Naive thymus-derived CD8-positive, alpha-beta T cell (primary cell): ENCODE measurements at places on chromosomes 3 and 15.

DNA sequence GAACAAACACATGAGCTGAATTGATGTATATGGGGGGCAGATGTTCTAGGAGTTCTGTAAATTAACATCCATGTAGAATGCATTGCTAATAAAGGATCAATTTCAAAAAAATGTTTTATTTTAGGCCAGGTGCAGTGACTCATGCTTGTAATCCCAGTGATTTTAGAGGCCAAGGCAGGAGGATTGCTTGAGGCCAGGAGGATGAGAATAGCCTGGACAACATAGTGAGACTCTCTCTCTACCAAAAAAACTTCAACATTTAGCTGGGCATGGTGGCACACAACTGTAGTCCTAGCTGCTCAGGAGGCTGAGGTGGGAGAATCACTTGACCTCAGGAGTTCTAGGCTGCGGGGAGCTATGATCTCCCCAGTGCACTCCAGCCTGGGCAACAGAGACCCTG is 6.5 kb upstream of the NUP210 start:
- no peak for DNase-seq

DNA sequence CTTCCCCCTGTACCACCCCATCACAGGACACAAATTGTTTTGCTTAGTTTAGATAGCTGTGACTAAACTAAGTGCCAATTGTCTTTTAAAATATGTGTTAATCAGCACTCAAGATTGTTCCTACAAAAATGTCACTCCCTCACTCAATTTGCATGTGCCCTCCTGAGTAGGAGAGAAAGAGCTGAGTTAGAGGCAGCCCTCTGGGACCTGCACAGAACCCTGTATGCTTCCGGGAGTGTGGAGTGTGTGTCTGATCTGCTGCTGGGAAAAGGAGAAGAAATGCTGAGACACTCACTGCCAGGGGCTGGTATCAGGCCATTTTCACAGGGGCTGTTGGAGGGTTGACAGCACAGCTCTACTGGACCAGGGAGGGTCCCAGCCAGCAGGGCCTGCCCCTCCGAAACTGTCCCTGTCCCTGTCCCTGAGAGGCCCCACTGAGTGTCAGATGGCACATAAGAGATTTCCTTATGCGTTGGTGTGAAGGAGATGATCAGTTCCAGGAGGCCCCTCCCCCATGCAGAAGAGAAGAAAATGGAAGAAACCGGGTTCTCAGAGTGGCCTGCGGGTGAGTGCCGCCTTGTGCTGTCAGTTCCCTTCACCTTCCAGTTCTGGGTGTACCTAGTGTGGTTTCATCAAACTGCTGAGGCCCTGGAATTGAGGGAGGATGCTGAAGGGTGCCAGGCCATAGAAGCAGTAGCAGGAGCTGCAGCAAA is 3.9 kb upstream of the B3GNT5 start:
- no peak for DNase-seq

DNA sequence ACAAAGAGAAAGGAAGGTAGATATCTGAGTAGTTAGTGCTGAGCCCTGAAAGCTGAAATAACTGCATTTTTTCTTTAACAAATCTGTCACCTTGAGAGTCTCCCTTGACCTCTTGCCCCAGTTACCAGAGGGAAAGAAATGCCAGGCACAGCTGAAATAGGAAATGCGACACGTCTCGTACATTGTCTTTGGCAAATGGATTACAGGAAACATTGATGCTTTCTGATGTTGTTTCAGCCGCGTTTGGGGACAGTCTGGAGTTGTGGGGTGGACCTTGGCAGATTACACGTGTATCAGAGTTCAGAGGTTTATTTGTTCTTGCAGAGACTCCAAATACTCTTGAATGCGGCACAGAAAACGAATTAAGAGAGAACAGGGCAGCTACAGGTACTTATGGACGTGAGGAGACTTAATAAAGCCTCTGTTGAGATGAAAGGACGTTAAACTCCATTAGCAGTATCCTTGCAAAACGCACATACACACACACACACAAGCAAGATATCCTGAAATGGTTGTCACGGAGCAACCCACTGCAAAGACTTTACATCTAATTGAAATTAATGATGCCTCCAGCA is 272.8 kb upstream of the RORA start:
- no peak for DNase-seq

- no peak for DNase-seq
These were observed 57.1 kb upstream of the SSR3 start for GRCh38 chr3:156611870-156612494.

- DNase-seq, result peak; percentile 36
These were observed 7.6 kb upstream of the TMEM44 start for GRCh38 chr3:194640829-194641228.

- DNase-seq, result no peak
These were observed 24.5 kb downstream of the MAP2K1 start for GRCh38 chr15:66411190-66411589.

DNA sequence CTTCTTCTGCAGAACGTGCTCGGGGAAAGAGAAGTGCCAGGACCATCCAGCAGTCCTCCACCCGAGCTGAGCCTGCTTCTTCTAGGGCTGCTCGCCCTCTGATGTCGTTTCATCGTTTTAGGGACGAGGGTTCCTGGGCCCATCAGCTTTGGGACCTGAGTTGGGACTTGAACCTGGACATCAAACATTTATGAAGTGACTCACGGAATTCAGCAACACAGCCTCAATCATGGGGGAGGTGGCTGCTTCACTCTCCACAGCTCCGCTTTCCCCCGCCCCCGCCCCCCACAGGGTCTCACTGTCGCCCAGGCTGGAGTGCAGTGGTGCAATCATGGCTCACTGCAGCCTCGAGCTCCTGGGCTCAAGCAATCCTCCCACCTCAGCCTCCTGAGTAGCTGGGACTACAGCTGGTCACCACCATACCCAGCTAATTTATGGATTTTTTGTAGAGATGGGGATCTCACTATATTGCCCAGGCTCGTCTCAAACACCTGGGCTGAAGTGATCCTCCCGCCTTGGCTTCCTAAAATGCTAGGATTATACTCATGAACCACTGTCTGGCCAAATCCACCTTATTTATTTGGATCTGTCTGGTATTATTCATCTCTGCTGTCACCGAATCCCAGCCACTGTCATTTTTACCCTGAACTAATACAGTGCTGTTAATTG is 725 bp upstream of the SCAMP2 start:
- DNase-seq, result no peak

DNA sequence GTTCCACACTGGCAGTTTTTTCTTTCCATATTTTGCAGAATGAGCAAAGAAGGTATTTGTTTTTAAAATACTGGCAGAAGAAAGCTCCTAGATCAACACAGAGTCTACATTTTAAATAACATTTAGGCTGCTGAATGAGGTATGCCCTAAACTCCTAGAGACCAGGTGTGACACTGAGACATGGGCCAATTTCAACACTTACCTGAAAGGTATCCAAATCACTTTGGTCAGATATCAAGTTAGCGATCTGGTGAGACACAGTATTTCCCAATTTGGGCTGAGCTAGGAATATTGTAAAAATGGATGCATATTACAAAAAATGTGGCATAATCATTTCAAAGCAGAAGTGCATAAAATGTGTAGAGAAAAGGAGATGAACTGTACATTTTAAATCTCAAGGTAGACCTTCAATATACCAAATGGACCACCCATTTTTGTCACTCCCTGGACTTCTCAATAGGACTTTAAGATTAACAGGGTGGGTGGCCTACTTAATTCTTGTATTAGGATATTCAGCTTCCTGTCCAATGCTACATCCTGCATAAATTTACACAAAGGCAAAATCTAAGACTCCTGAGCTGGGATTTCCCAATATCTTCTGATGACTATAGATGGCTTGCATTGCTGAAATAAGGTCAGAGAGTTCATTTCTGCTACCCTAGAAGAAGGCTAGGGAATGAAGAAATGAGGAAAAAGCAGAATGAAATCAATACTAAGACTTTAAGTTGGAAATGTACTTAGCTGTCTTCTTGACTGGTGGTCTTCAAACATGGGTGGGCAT is 487.8 kb downstream of the FOXP1 start:
- DNase-seq, result no peak

DNA sequence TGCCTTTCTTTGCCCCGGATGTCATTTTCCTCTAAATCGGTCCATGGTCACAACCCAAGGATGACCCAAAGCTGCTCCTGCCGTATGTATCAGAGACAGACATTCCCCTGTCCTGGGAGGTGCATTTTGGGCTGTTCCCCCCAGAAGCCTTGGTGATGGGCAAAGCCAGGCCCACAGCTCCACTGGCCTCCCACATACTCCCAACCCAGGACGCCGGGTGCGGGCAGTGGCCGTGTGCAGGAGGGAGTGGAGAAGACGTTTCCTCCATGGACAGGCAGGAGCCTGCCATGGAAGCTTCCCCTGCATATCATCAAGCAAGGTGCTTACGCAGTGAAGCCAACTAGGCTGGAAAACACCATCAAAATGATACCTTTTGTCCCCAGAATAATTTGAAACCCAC is 175.0 kb downstream of the ATP10A start:
- no peak for DNase-seq

GRCh38 chr3:50406487-50406886 is 47.2 kb upstream of the TMEM115 start:
- no peak for DNase-seq

DNA sequence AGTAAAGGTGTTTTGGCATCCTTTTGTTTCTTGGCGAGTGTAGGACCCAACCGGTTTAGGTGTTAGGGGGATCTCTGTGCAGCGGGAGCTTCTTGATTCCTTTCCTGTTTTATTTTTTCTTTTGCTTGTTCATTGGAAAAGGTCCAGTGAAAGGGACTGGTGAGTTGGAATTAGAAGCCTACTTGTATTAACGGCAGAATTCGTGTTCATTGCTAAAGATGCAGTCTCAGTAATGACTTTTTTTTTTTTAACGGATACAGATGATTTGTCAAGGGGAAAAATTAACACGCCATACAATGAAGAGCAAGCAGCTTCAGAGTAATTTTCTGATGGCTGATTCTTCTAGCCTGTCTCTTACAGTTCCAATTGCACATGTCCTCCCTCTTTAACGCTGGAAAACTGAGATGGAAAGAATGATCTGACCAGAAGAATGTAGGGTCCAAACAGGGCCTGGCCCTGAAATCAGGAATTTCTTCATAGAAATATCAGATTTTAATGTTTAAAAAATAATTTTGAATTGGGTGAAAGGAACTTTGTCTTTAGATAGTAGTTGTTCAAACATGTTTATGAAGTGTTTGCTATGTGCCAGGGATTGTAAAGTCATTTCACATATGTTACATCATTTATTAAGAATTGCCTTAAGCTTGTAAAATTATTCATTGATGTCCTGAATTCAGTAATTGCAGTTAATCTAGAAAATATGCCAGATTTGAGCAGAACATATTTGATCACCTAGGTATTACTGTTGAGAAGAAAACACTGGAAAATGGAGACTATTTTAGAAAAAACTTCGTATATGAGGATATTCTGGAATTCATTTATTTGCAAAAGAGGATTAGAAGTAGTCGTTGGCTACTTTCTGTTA is 1.4 kb downstream of the MAPK6 start:
- peak; percentile 41 for DNase-seq

DNA sequence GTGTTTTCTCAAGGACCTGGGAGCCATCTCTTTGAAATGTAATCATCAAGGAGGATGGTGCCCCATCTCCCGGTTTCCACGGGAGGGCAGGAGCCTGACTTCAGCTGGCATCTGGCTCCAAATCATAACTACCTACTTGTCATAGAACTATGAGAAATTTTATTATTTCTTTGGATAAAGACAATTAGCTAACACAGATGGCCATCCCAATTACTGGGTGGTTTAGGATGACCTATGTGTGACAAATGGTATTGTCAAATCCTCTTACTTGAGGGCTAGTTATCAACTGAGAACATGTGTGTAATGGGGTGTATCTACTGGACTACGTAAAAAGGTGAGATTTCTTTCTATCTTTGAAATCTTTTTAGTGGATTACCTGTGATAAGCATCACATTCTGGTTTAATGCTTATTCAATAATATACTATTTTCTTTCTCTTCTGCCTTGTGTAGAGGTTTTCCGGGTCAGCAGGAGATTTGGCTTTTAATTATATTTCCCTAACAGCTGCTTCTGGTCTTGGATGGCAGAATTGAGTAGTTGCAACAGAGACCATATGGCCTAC is 15.3 kb upstream of the PARP14 start:
- DNase-seq, result no peak

DNA sequence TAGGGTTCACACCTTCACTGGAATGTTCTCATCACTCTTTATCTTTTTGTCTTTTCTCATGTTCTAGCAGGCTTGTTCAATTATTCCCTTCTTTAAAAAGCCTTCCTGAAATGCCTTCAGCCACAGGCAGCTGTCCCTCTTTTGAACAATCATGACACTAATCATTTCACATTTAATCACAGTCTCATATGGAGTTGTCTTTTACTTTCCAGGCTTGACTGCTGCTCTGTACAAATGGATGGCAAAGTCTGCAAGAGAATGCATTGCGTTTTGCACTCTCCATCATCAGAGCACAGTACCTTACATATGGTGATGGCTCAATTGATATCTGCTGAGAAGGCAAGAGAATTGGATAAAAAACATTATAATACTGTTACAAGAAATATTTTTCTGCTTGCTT is 529.8 kb downstream of the DIPK2A start:
- no peak for DNase-seq

GRCh38 chr3:161423911-161424522 is 52.7 kb upstream of the SPTSSB start:
- DNase-seq, result no peak

DNA sequence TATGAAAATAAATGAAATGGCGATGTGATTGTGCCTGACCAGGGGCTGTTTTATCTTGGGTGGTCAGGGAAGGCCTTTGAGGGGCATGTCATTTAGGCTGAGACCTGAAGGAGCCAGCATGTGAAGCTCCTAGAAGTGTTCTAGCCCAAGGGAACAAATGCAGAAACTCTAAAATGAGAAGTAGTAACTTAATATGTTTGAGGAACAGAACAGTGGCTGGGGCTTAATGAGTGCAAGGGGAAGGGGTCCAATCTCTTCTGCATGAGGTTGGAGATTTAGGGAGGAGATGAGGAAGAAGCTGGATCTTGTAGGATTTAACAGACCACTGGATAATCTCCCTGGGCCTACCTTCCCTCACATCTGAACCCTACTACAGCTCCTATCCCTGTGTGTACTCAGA is 110.5 kb downstream of the AKAP13 start:
- no peak for DNase-seq

DNA sequence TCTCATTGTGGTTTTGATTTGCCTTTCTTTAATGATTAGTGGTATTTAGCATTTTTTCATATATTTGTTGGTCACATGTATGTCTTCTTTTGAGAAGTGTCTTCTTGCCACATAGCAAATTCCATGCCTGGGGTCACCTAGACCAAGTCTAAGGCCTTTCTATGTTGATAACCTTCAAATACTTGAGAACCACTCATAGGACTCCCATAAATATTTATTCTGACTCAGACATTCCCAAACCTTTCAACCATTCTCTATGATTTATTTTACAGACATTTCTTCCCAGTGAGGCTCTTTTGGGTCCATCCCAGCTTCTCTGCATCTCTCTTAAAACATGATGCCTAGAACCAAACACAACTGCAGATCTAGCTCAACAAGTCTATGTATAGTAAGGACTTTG is 69.2 kb downstream of the ATP8B4 start:
- no peak for DNase-seq

- no peak for DNase-seq
These were observed 972 bp downstream of the UBA5 start for GRCh38 chr3:132661101-132661500.
